ENCODE measurements at places on chromosomes 1 and 21. TPM values are rescaled to one million over a fixed set of nuclear protein-coding genes. Genes with fewer than 3 reads are reported as not detected.

GRCh38 chr1:60583696-60584095 lies 498.7 kb upstream of the NFIA start:
- H3K4me1 ChIP-seq: no peaks in the 10 kb centered on the region
- DNase-seq: no peak
- no peaks in the 10 kb centered on the region for H3K36me3 ChIP-seq
- H3K4me3 ChIP-seq: no peak overlapping the region
- no peaks in the 10 kb centered on the region for H3K27me3 ChIP-seq

- H3K36me3 ChIP-seq: no peaks in the 10 kb centered on the region
- H3K4me1 ChIP-seq: no peaks in the 10 kb centered on the region
- no peak overlapping the region for H3K4me3 ChIP-seq
Measured at GRCh38 chr1:158155673-158156072, 25.0 kb upstream of the CD1D start.

- H3K36me3 ChIP-seq: no peaks in the 10 kb centered on the region
- no peak for DNase-seq
- no peak overlapping the region for H3K4me3 ChIP-seq
- H3K27me3 ChIP-seq: no peaks in the 10 kb centered on the region
- H3K27ac ChIP-seq: no peak overlapping the region
Measured at GRCh38 chr1:86754265-86754974, 50.0 kb downstream of the SH3GLB1 start.

IVL gene
- not detected for total RNA-seq

ITPKB gene
- 156 TPM for total RNA-seq
